Foreskin fibroblast (primary cell): ENCODE measurements at places on chromosomes 6 and 20.
A peak's percentile ranks its signal among the peaks of the same experiment; 100 is the strongest.

DNA sequence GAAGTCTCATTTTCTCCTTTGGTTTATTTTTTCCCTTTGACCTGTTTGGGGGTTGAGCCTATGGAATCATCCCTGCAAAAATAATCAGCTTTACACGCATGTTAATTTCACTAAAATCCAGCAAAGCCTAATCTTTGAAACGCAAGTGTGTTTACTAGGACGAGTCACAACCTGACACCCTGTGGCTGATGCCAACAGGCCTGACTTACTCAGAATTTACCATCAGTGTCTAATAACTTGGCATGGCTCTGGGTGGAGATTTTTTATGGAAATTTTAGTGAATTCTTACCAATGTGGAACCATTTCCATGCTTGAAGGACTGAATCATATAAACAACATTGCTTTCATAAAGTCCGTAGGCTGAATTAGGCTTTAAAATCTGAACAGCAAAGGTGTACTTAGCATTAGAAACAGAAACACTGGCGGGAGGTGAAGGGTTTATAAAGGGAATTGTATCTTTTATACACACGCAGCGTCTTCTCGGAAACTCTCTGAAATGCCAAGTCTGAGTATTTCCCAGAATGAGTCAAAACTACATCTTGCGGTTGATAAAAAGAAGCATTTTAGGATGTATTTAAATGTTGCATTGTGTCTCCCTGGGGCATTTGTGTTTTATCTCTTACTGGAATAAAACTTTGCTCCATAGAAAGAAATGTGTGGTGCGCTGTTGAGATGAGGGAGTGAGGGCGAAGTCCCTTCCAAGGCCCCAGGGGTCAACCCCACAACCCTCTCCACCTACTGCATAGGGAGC, 81.2 kb downstream of the DACT2 start:
- DNase-seq: no peak

DNA sequence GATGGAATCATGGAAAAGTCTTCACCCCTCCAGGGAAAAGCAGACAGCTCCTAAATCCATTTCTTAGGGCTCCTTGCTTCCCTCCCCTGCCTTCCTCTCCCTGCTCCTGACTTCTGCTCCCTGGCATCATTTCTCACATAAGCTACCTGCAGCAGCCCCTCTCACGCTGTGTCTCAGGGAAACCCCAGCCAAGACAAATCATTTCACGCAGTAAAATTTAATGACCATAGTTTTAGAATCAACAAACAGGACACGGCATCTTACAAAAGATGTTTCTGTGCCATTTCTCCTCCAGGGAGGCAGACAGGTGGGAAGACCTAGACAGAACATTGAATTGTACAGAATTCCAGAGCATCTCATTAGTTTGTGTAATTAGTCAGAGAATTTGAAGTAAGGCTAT, 16.5 kb upstream of the FOXQ1 start:
- no peak for DNase-seq

DNA sequence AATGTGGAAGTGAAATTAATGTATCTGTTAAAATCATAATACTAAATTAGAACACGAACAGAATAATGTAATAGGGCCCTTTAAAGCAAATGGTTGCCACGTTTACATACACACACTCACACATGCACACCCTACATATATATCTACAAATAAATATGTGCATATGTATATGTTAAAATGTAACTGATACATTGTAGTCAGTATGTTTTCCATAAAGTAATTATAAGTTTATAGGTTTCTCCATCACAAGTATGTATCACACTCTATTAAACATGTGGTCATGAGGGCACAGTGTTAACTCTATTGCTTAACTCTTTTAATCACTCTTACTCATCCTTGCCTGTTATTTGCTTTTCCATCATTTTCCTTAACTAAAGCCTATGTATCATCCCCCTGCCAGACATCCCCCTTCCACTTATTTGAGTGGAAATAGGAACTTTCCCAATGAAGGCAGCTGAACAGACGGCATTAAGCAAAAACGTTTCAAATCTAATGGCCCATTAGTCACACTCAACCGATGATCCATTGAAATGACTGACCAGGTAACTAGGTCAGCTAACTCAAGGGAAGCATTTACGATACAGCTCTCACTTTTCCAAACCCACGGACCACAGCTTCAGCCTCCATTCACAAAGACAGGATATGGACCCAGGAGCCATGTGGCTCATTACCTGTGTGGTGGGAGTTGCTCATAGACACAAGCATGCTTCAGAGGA, 89.3 kb downstream of the HAO1 start:
- peak; percentile 68 for DNase-seq

GRCh38 chr6:137610702-137611101, 116.5 kb upstream of the OLIG3 start:
- DNase-seq: no peak

- no peak for DNase-seq
These were observed 27.8 kb downstream of the UBE2V1 start for GRCh38 chr20:50085146-50085480.

- no peak for DNase-seq
These were observed 108.2 kb downstream of the SULF2 start for GRCh38 chr20:47676912-47677634.

DNA sequence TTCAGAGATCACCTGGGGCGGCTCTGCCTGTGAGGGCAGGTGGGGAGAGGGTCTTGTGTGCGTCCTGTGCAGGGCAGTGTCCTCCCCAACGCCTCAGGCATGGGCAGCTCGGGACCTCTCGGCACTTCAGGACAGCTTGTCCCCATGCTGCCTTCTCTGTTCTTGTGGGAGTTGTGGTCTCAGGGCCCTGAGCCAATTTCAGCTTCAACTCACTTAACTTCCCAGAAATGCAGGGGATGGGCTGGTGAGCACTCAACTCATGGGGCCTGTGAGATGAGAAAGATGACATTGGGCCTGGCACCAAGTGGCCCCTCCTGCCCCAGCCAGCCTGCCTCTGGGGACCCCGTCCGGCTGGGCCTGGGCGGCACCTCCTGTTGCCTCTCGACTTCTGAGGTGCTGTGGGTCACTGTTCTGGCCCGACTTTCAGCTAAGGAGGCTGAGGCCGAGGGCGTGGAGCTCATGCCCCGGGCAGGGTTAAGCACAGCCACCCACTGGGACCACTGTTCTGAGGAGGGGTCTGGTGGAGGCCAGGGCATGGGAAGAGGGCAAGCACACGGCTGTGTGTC, 6.7 kb downstream of the RGS19 start:
- no peak for DNase-seq

- peak; percentile 11 for DNase-seq
These were observed 169.3 kb downstream of the SLC16A10 start for GRCh38 chr6:111256646-111257045.

DNA sequence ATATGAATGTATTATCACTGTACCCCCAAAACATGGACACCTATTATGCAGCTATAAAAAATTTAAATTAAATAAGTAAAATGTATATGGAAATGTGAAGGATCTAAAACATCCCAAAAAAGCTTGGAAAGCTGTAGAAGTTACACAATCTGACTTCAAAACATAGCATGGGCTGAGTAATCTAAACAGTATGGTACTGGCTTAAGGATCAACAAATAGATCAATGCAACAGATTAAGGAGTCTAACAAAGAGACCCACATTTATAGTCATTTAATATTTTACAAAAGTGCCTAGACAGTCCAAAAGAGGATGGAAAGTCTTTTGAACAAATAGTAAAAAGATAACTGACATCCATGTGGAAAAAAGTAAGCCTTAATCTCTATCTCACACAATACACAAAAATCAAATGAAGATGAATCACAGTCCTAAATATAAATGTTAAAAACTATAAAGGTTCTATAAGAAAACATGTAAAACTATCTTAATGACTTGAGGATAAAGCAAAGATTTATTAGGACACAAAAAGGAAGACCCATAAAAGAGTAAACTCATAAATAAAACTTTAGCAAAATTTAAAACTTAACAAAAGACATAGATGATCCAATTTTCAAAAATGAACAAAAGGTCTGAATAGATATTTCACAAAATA, 46.8 kb downstream of the RANBP9 start:
- peak; percentile 57 for DNase-seq

DNA sequence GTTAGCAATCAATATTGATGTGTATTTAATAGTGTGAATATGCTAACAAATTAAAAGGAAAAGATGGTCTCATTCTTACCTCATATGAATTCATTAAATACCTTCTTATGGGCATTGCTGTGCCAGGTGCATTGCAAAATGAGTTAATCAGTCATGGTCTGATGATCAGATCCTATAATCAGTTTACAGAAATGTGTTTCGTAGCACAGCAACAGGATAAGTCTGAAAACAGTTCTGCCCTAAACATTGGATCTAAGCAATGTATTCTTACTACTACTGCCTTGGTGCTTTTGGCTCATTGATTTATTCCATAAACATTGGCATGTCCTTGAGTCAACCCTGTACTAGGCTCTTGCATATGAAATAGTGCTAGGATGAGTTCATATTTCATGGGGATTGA, 417.0 kb upstream of the JAG1 start:
- no peak for DNase-seq

DNA sequence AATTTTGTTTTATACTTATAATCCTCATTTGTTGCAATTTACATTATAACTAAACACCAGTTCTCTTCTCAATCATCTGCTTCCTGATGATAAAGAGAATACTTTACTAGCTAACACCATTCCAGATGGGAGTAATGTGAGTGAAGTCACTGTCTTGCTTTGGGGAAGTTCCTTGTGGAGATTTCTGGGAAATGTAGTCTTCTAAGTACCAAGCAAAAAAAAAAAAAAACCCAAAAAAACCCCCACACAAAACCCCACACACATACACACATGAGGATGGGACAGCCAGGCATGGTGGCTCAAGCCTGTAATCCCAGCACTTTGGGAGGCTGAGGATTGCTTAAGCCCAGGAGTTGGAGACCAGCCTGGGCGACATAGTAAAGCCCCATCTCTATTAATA, 2.2 kb upstream of the SNPH start:
- peak; percentile 69 for DNase-seq

DNA sequence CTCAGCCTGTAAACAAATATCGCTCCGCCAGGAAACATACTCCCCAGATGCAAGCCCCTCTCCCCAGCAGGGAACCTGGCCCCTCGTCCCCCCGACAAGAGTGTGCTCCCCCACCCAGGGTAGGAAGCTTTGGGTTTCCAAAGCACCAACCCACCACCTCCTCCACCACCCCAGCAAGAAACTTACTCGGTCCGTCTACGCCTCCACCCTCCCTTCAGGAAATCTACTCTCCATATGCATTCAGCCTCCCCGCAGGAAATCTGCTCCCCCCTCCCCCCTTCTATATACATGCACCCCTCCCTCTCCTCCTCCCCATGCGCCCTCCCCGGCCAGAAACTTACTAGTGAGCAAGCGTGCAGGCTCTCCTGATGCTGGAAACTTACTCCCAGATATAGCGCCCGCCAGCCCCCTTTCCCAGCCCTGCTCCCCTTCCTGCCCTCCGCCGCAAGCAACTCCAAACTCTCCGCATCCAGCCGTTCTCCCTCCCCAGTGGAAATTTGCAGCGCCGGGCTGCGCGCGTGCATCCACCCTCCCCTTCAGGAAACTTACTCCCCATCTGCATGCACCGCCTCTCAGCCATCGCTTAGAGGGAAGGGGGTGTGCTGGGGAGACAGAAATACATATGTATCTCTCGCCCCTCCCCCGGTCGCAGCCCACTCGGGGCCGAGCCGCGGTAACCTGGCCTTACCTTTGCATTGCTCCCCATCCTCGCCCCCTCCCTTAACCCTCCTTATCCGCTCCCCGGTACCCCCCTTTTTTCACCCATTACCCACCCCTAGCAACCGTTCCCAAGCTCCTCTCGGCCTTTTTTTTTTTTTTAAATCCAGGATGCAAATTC, at the start of gene TRERF1:
TSS of gene TRERF1 (minus strand) at position 594 of the 838 bp plus-strand sequence. CDS start 182,336 bp downstream, outside the sequence.
- DNase-seq: peak; percentile 71

DNA sequence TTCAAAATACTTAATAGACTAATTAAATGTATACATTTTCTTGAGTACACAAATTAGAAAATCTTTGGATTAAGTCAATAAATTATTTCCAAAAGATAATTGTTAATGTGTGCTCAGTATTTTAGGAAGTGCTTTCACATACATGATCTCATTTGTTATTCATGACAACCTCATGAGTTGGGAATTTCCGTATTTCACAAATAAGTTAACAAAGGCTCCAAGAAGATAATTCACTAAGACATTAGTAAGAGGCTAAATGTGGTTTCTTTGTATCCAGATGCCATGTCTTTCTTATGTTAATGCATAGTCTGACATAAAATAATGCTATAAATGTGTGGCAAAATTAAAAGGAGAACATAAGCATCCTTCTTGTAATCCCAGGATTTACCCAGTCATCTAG, 79.5 kb upstream of the TCF21 start:
- peak; percentile 62 for DNase-seq

- peak; percentile 16 for DNase-seq
These were observed 97.7 kb downstream of the KCNB1 start for GRCh38 chr20:49384437-49385434.

DNA sequence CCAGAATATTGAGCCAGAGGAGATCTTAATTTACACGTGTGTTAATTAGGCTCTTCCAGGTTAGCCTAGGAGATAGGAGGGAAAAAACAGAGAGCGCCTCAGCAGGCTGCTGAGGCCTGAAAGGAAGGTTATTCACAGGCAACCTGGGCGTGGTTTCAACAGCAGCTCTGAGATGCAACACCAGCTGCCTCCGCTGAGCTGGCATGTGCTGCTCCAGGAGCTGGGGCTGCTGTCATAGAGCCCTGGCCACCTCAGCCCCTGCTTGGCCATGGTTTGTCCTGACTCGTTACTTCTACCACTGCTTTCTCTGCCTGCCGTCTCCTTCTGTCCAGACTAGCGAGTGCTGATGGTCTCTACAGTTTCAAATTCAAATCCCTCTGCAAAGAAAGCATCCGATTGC, 32.4 kb upstream of the RPP40 start:
- peak; percentile 29 for DNase-seq

- DNase-seq: no peak
These were observed 733.0 kb downstream of the GRIK2 start for GRCh38 chr6:102126488-102126887.

DNA sequence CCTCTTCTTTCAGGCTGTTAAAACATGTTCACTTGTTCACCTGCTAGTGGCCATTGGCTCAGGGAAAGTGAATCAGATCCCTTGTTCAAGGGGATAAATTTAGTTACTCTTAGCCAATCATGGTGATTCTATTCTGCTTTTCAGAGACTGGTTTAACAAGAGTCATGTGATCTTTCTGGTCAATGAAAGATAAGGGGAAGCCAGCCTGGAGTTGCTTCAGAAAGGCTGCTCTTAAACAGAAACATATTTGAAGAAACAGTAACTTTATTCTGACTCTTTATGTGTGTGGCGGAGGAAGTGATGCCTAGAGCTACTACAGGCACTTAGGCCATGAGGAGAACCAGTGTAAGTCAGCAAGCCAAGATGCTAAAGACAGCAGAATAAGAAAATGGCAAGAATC, 28.1 kb upstream of the AHI1 start:
- no peak for DNase-seq

DNA sequence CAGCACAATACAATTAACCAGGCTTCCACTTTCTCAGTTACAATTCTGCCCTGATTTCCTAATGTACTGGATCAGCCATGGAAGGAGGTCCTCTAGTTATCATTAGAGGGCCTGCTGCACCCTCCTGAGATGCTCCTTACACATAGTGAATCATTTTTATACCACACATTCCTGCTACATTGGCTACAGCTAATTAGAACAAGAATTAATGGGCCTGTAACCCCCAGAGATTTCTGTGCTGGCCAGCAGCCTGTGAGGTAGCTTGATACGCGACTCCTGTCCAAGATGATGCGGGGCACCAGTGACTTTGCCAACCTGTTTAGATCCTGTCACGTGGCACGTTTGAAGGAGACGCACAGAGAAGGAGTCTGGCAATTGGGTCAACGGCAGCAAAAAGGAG, 422.8 kb downstream of the EPM2A start:
- DNase-seq: no peak
